Heart left ventricle (tissue), 16 donors: ENCODE measurements at places on chromosomes 6 and 20. TPM values are rescaled to one million over a fixed set of nuclear protein-coding genes. Genes with fewer than 3 reads are reported as not detected.

BPI gene
- total RNA-seq, result not detected

GJA1 gene
- 190 TPM for total RNA-seq

UNC5CL gene
- total RNA-seq, result 1.1 TPM

ULBP1 gene
- total RNA-seq, result 0.31 TPM

OPRM1 gene
- total RNA-seq, result not detected

COX4I2 gene
- 7.6 TPM for total RNA-seq

TRDN gene
- total RNA-seq, result 283 TPM

C6orf141 gene
- 0.97 TPM for total RNA-seq

CRYBG1 gene
- total RNA-seq, result 1.5 TPM

BPIFB2 gene
- not detected for total RNA-seq

CNKSR3 gene
- 28.3 TPM for total RNA-seq

TINAG gene
- total RNA-seq, result 0.45 TPM

MLIP gene
- total RNA-seq, result 387 TPM

RAB32 gene
- total RNA-seq, result 4.7 TPM

PRDM13 gene
- total RNA-seq, result not detected

COL11A2 gene
- total RNA-seq, result 2.1 TPM

IPCEF1 gene
- 0.35 TPM for total RNA-seq

ZFP57 gene
- 18.1 TPM for total RNA-seq

AKAP12 gene
- 19.7 TPM for total RNA-seq

TGM3 gene
- total RNA-seq, result not detected

BACH2 gene
- total RNA-seq, result 1.2 TPM

PRRC2A gene
- total RNA-seq, result 81.2 TPM

COL21A1 gene
- total RNA-seq, result 46.8 TPM

DLK2 gene
- 2.6 TPM for total RNA-seq

ID1 gene
- 103 TPM for total RNA-seq

LCA5 gene
- 2.2 TPM for total RNA-seq

FOXA2 gene
- not detected for total RNA-seq

TRIM10 gene
- total RNA-seq, result not detected

ZNF311 gene
- 0.84 TPM for total RNA-seq

OVOL2 gene
- not detected for total RNA-seq

MUCL3 gene
- total RNA-seq, result not detected

SLC17A1 gene
- total RNA-seq, result not detected

IRF4 gene
- total RNA-seq, result not detected
